ENCODE measurements at places on chromosomes 4 and X.

GRCh38 chr4:107252571-107252970, 216.5 kb upstream of the DKK2 start:
- no peak for DNase-seq

GRCh38 chr4:16176621-16177020, 49.6 kb downstream of the TAPT1 start:
- no peak for DNase-seq

GRCh38 chr4:108483079-108483478, 137.3 kb upstream of the RPL34 start:
- DNase-seq, result peak; percentile 49

- no peak for DNase-seq
These were observed 3.7 kb downstream of the PRDM5 start for GRCh38 chr4:120918788-120919187.

GRCh38 chr4:106344647-106344970, 24.0 kb downstream of the GIMD1 start:
- no peak for DNase-seq

DNA sequence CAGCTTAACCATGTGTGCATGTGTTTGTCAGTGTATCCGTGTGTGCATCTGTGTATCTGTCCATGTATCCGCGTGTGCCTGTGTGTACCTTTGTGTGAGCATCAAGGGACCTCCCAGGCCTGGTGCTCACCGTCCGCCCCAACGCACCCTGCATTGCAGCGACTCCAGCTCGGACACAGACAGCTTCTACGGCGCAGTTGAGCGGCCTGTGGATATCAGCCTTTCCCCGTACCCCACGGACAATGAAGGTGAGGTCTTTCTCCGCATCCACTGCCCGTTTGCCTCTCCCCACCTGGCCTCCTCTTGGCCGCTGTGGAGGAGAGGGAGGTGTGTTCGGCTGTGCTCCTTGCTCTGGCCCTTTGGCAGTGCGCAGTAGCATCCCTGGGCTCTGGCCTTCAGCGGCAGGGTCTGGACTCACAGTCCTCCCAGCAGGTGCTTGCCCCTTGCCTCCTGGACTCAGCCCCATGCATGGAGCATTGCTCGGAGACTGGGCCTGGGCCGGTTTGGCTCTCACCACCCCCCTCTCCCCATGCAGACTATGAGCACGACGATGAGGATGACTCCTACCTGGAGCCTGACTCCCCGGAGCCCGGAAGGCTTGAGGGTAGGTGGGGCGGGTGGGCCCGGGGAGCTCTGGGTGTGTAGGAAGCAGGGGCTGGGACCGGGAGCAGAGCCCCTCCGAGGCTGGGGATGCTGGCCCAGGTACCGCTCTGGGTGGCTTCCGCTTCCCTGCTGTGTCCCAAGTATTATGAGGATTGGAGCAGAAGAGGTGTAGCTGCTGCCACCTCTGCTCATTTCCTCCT, 16.4 kb upstream of the ADD1 start:
- DNase-seq, result no peak

DNA sequence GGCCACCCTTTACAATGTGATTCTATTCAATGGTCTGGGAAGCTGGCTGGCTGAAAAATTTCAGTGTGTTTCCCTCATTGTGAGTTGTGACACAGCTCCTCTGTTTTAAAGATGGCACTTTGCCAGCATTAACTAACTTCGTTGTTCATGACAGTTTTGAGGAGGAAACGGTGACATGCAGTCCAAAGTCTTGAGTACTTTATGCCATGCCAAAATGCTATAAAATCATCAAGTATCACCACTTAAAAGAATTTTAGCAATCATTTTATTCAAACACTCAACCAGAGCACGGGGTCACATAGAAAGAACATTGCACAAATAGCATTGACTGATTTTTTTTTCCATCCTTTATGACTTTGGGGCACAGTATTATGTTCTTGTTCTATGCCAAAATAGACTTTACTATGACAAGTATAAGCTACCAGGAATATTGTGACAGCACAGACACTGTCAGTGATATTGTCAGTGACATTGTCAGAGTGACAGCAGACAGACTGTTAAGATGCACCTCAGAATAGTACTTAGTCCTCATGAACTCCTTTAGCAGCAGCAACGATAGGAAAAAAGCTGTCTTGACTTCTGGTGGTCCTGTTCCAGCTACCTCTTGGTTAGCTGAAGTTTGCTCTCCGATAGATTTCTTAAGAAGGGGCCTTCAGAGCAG, 46.7 kb downstream of the CXCL13 start:
- no peak for DNase-seq

GRCh38 chrX:149638860-149639259, 7.3 kb upstream of the TMEM185A start:
- DNase-seq, result no peak

GRCh38 chr4:183261953-183262775, 57.9 kb downstream of the CLDN22 start:
- DNase-seq, result peak; percentile 87
